ENCODE measurements at places on chromosomes 7 and 10.
A peak's percentile ranks its signal among the peaks of the same experiment; 100 is the strongest.

GRCh38 chr10:90530521-90530920 is 327.3 kb downstream of the HTR7 start:
- DNase-seq, result no peak

DNA sequence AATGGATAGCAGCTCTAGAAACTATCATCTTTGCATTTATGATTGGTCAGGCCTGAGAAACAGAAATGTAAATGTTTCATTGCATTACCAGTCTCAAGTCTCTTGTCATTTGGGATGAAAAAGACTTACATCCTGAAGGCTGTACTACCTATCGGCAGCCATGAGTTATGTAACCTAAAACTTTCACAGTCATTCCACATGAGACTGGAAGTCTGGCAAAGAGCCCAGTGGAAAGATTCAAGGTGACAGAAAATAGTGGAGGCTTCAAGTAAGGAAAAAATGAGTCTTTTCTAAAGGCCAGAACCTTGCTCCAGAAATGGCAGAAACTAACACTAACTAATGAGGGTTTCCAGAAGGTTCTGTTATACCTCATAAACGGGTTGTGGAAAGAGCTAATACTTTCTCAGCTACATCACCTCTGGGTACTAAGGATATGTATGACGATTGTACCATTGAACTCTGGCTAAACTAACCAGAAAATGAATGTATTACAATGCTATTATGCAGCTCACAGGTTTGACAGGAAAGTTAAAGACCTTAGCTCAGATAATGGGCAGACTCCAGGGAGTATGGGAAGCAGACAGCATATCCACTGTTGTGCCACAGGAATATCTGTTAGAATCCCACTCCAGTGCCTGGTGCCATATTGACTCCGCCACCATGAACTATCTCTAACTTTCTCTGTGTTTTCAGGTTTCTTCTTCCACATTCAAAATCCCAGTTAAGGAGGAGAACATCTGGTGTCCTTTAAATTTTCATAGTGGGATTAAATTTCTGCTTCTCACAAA is 41.7 kb upstream of the DYNC1I1 start:
- no peak for DNase-seq

DNA sequence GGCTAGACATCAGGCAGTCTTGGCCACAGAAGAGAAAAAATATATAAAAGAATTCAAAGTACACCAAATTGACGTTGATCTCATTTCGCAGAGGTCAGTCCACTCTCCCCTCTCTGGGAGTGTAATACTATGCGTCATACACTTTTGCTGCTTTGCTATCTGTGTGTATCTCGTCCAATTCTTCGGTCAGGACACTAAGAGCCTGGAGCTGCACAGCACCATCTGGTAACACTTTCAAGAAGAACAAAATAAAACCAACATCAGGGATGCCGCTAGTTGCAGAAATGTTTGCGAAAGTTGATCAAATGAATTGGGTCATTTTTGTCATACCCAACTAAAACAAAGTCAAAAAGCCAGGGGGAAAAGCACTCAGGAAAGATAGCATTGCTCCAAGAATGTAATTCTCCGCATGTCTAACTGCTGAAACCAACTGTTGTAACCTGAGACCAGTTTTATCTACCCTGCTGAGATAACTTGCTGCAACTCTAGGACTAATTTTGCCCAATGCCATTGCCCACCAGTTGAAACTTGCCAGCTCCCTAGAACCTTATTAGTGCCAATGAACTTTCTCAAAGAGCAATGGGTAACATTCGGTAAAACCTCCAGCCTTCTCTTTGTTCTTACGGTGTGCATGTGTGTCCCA is 23.0 kb downstream of the TMEM176A start:
- DNase-seq, result no peak

DNA sequence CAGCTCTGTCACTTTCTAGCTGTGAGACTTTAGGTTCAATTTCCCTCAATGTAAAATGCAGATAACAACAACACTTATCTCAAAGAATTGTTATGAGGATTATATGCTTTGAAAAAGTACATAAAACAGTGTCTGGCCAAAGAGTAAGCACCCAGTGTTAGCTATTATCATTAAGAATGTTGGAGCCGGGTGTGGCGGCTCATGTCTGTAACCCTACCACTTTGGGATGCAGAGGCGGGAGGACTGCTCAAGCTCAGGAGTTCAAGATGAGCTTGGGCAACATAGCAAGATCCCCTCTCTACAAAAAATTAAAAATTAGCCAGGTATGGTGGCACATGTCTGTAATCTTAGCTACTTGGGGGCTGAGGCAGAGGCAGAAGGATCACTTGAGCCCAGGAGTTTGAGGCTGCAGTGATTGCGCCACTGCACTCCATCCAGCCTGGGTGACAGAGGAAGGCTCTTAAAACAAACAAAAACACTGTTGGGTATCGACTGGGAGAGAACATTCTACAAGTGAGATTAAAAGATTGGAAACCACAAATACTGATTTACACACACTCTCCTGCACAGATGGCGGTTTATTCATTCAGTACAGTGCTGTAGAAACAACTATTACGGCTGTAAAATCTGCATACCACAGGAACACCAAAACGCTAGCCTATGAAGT is 107.3 kb downstream of the PROSER2 start:
- no peak for DNase-seq

GRCh38 chr10:78178940-78179339 is 145.3 kb downstream of the RPS24 start:
- DNase-seq, result no peak

DNA sequence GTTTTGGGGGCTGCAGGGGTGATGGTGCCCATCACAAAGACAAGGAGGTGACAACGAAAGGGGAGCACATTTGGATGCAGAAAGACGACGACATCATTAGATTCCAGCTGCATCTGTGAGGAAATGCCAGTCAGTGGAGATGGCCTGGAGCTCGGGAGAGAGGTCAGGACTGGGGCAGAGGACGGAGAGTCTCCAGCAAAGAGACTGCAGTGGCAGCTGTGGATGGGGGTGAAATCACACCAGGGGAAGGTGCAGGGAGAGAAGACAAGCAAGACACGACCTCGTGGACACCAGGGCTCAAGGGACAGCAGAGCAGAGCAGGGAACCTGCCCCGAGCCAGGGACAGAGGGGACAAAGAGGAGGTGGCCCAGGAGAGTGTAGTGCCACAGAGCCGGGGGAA is 203.4 kb downstream of the PRPF18 start:
- no peak for DNase-seq

DNA sequence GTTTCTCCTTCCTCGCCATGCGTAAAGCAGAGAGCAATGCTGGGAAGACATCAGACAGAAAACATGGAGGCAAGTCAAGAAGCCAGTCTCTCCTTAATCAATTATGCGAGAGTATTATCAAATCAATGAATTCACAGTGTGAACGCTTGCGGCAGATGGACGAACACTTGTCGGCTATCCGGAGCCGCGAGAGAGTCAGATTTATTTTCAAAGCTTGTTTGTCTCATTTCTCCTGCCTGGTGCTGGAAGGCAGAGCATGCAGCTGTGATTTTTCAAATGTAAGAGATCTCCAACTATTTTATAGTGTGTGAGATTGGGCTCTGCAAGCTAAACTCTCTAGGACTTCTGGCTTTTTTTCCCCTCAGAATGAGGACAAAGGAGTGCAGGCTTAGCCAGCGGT is 252.3 kb downstream of the SNX10 start:
- DNase-seq, result no peak

DNA sequence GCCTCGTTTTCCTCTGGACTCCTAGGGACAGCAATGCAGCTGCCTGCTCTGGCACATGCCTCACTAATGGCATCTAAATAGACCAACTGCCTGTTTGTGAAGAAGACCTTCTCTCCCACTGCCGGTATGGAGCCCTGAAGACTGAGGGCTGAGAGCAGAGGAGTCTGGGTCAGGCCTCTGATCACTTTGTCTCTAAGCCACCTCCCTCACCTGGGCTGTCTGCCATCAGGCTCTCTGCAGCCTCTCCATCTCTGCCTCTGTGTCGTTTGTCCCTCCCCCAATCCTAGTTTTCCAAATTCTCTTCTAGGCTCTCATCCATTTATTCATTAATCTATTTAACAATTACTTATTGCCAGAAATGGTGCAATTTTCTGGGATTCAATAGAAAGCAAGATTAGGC is 15.2 kb upstream of the SFTPA1 start:
- no peak for DNase-seq

DNA sequence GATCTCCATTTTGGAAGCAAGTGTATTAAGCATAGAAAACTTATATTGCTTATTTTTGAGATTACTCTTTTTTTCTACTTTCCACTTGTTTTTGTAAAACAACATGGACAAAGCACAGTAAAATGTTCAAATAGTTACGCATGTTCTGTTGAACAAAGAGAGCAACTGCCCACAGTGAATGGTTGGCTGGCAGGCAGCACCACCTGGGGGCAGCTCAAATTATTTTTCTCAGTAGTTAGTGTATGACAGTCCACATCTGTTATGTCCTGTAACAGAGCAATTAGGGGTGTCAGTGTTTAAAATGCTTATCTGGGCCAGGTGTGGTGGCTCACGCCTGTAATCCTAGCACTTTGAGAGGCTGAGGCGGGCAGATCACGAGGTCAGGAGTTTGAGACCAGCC is 46.1 kb upstream of the CACUL1 start:
- peak; percentile 69 for DNase-seq

DNA sequence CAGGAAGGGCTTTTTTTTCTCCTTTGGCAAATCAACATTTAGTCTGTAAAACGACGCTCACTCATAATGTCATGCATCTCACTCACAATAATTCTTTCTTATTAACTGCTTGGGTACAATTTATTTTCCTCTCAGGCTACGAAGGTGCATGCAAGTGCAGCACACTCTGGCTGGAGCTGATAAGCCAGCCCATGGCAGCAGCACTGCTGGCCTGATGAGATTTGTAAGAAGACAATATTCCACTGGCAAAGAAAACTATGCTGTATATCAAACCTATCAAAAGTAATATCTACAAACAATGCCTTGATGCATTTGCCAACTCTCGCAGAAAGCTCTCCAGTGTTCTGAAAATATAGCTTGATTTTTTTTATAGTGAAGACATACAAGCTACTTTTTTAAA is 170.0 kb upstream of the PHF14 start:
- DNase-seq, result no peak

DNA sequence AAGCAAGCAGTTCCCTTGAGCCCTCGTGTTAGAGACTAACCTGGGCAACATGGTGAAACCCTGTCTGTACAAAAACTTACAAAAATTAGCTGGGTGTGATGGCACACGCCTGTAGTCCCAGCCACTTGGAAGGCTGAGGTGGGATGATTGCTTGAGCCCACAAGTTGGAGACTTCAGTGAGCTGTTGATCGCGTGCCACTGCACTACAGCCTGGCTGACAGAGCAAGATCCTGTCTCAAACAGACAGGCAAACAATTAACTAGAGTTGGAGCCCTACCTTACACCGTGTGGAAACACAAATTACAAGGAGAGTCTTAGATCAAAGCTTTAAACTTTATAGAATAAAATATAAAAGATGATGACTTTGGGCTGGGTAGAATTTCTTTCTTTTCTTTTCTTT is 219.5 kb downstream of the CUX1 start:
- no peak for DNase-seq

DNA sequence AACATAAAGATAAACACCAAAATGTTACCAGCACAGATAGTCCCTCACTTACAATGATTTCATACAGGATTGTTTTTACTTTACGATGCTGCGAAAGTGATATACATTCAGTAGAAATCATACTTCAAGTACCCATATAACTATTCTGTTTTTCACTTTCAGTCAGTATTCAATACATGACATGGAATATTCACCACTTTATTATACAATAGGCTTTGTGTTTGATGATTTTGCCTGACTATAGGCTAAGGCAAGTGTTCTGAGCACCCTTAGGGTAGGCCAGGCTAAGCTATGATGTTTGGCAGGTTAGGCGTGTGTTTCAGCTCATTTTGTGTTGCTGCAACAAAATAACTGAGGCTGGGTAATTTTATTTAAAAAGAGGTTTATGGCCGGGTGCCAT is 155.0 kb downstream of the RTKN2 start:
- no peak for DNase-seq

- DNase-seq, result no peak
Measured at GRCh38 chr10:29245476-29245875, 43.4 kb upstream of the LYZL1 start.

- no peak for DNase-seq
Measured at GRCh38 chr7:65983965-65984658, 2.1 kb upstream of the GUSB start.

DNA sequence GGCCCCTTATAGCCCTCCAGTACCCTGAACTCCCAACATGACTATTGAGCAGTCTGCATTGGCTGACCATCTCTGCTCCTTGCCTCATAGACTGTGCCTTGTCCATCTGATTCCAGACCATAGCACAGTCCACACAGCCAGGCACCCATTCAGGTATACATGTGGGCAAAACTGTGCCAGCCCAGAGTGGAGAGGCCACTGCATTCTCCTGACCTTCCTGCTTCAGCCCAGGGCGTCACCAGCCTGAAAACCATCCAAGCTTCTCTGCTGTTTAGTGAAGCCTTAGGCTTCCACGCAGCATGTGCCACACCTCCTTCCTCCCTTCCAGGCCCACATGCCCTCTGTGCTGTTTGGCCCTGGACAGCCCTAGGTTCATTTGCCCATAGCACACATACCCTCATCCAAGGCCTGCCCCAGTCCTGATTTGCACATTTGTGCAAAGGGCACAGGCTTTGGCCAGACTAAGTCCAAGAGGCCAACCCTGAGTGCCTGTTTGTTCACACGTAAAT is 10.5 kb downstream of the DDX56 start:
- no peak for DNase-seq

- no peak for DNase-seq
Measured at GRCh38 chr7:155306673-155307470, 9.2 kb downstream of the INSIG1 start.

DNA sequence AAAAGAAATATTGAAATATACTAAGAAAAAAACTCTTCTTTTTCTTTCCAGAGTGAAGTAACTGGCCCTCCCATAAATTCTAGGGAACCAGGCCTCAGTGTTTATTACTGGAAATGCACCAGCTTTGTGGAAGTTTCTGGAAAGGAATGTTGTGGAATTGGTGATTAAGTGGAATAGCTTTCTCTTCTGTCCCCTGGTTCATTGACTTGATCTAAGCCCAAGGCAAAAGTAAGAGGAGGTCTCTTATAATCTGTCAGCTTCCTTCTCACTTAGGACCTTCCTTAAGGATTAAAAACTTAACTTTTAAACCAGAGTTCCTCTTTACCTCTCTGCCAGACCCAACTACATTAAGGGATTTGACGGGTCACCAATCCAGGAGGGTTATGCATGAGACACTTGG is 266.2 kb downstream of the SLC25A13 start:
- DNase-seq, result no peak

DNA sequence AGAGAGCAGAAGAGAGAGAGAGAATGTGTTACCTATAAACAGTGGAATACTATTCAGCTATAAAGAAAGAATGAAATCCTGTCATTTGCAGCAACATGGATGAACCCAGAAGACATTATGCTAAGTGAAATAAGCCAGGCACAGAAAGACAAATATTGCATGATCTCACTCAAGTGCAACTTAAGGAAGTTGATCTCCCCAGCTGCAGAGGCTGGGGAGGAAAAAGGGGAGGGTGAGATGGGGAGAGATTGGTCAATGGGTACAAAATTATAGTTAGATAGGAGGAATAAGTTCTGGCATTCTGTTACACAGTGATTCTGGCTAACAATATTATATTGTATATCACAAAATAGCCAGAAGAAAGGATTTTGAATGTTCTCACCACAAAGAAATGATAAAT is 11.2 kb upstream of the JAZF1 start:
- DNase-seq, result peak; percentile 37

All from inflammatory macrophage treated with lipopolysaccharide for 1 hour (primary cell).